ENCODE measurements at places on chromosomes 2 and 18. TPM values are rescaled to one million over a fixed set of nuclear protein-coding genes. Genes with fewer than 3 reads are reported as not detected.

IL1A gene
- not detected for total RNA-seq

TTN gene
- total RNA-seq = 0.88 TPM

SPTBN1 gene
- 81.0 TPM for total RNA-seq

DYSF gene
- 0.18 TPM for total RNA-seq

ERLEC1 gene
- 17.3 TPM for total RNA-seq
